ENCODE measurements at places on chromosomes 2 and 18. TPM values are rescaled to one million over a fixed set of nuclear protein-coding genes. Genes with fewer than 3 reads are reported as not detected.

DNA sequence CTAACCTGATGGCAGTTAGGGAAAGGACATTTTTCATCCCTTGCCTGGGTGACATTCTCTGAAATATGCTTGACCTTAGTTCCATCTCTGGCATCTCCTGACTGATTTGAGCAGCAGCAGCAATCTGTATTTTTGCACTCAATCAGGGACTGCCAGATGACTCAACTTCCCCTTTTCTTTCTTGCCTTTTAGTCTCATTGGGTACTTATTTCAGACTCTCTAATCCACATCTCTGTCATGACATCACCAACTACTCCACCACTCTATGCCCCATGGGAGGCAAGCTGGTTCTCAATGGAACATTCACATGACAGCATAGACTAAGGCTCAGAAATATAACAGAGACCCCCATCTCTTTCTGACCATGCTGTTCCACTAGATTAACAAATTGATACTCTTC is 254.2 kb downstream of the RIT2 start:
- no peak for DNase-seq
- no peak overlapping the region for H3K4me3 ChIP-seq

CYP27C1 gene
- not detected for total RNA-seq

CD207 gene
- 0.25 TPM for total RNA-seq

FBXO36 gene
- 0.52 TPM for total RNA-seq

GRCh38 chr2:127645395-127646291 is at the start of gene GPR17:
TSS of gene GPR17 (plus strand) at chr2:127646153. CDS start at chr2:127650736, 4,583 bp downstream.
- no peaks in the 10 kb centered on the region for H3K27me3 ChIP-seq
- H3K4me1 ChIP-seq, result peaks cover 49% of the 10 kb centered on the region
- no peak for DNase-seq
- no peak within 1 kb of the TSS for H3K4me3 ChIP-seq
- H3K36me3 ChIP-seq, result no peaks in the 10 kb centered on the region
- H3K27ac ChIP-seq, result no peak within 1 kb of the TSS

DNA sequence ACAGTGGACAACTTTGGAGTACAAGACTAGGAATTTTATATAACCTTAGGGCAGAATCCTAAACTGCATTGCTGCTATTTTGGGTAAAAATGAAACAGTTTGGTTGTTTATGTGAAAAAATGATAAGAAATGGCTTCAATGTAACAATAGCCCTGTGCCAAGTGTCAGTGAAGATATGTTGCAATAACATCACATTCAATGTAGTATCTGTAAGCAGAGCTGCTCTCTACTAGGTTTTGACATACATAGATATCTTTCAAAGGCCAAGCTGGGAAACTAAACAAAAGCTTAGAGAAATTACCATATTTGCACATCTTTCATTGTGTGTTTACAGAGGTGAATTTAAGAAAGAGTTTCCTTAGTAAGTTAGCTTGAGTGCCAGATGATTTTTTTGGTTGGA is 135.0 kb upstream of the DOK6 start:
- no peaks in the 10 kb centered on the region for H3K27me3 ChIP-seq
- H3K4me1 ChIP-seq, result no peaks in the 10 kb centered on the region
- no peak overlapping the region for H3K27ac ChIP-seq
- no peaks in the 10 kb centered on the region for H3K36me3 ChIP-seq

FASTKD2 gene
- total RNA-seq, result 24.9 TPM

DNA sequence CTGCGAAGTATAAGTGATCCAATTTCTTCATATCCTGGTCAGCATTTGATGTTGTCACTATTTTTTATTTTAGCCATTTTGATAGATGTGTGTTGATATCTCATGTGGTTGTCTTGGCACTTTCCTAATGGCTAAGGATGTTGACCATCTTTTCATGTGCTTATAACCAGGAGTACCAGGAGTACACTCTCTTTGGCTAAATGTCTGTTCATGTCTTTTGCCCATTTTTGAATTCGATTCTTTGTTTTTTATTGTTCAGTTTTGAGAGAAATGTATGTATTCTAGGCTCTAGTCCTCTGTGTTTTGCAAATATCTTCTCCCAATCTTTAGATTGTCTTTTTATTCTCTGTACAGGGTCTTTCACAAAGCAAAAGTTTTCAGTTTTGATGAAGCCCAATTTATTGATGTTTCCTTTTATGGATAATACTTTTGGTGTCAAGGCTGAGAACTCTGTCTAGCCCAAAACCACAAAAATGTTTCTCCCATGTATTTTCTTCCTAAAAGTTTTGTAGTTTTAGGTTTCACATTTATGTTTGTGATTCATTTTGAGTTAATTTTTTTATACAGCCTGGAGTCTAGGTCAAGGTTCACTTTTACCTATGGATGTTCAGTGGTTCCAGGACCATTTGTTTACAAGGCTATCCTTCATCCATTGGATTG is 65.4 kb downstream of the SDC1 start:
- no peak overlapping the region for H3K27ac ChIP-seq
- H3K4me1 ChIP-seq, result no peaks in the 10 kb centered on the region
- peaks cover 5% of the 10 kb centered on the region for H3K27me3 ChIP-seq
- H3K4me3 ChIP-seq, result no peak overlapping the region
- no peak for DNase-seq

UGT1A6 gene
- total RNA-seq, result not detected

GRCh38 chr2:188046437-188046836 is 245.2 kb upstream of the GULP1 start:
- H3K4me1 ChIP-seq, result no peaks in the 10 kb centered on the region
- no peak for DNase-seq
- no peak overlapping the region for H3K4me3 ChIP-seq
- no peaks in the 10 kb centered on the region for H3K36me3 ChIP-seq
- no peak overlapping the region for H3K27ac ChIP-seq

DNA sequence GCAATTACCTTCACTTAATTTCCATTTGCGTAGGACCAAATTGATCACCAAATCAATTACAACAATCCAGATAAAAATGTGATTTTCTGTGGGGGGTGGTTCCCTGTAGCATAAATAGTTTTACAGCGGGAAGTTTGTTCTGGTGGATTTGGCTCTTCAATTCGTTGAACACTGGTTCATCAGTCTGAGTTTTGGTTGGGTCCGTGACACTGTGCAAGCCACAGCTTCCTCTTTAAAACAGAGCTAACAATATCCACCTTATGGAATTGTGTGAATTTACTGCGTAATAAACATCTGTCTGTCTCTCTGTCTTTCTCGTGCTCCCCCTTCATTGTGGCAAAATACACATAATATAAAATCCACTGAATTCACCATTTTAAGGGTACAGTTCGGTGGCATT is 310.8 kb downstream of the TGIF1 start:
- H3K27ac ChIP-seq, result no peak overlapping the region
- H3K36me3 ChIP-seq, result no peaks in the 10 kb centered on the region
- H3K27me3 ChIP-seq, result no peaks in the 10 kb centered on the region
- H3K4me1 ChIP-seq, result no peaks in the 10 kb centered on the region

ALLC gene
- not detected for total RNA-seq

DNA sequence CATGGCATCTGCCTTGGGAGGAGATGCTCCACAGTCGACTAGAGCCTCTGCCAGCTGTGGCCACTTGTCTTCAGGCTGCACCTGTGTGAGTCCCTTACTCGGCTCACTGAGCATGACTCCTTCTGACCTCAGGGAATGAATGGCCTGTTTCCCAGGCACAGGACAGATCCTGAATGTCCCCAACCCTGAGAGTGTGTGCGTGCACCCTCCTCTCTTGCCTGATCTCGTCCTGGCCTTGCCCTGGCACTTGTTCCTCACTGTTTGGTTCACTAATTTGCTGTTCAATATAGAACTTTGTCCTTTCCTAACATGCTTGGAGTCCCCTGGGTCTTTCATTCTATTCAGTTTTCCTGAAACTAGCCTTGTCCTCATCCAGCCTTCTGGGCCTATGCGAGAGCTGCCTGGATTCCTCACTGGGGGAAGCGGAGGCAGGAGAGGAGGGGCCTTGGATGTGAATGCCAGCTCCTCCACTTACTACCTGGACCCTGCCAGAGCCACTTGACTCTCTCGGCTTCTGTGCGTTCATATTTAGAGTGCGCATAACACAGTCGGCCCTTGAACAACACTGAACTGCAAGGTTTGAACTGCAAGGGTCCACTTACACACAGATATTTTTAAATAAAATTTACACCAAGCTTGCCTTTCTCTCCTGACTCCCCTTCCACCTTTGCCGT is 184.8 kb downstream of the ACKR3 start:
- no peak overlapping the region for H3K4me3 ChIP-seq
- no peak overlapping the region for H3K27ac ChIP-seq
- H3K36me3 ChIP-seq, result no peaks in the 10 kb centered on the region
- no peaks in the 10 kb centered on the region for H3K4me1 ChIP-seq
- H3K27me3 ChIP-seq, result no peaks in the 10 kb centered on the region
- no peak for DNase-seq

SKOR2 gene
- not detected for total RNA-seq

COL4A4 gene
- total RNA-seq, result not detected

GRCh38 chr2:168212866-168213265 is 34.5 kb downstream of the STK39 start:
- DNase-seq, result no peak
- peaks cover 18% of the 10 kb centered on the region for H3K4me1 ChIP-seq

GRCh38 chr2:4684921-4685320 is 981.5 kb downstream of the DCDC2C start:
- no peaks in the 10 kb centered on the region for H3K27me3 ChIP-seq
- no peaks in the 10 kb centered on the region for H3K4me1 ChIP-seq
- no peak overlapping the region for H3K4me3 ChIP-seq
- DNase-seq, result no peak
- H3K36me3 ChIP-seq, result no peaks in the 10 kb centered on the region

MAPK4 gene
- total RNA-seq, result not detected

DNA sequence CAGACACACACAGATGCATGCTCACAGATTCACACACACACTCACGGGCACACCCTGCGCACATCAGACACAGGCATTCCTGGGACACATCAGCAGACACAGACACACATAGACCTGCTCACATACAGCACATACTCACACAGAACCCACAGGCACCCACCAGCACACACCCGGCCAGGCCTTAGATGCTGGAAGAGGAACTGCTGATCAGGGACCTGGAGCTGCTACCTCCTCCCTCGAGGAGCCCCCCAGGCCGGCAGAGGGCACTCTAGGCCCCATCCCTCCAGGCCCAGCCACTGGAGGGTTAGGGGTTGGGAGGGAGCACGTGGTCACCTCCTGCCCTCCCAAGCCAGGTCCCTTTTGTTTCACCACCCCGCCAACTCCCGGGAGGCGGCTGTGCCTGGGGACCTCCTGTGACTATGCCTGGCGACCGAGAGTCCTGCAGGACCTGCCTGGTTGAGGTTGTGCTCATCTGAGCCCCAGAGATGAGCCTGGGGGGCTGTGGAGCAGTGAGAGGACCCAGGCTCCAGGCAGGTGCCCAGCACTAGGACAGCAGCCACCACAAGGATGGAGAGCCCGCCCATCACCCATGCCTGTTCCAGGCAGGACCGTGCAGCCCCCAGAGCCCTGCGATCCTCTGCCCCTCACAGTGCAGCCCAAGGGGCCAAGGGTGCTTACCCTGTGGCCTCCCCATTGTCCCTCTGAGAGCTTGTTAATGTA is 21.0 kb upstream of the PTMA start:
- peak; percentile 67 for DNase-seq
- H3K27me3 ChIP-seq, result no peaks in the 10 kb centered on the region
- H3K27ac ChIP-seq, result no peak overlapping the region

DNA sequence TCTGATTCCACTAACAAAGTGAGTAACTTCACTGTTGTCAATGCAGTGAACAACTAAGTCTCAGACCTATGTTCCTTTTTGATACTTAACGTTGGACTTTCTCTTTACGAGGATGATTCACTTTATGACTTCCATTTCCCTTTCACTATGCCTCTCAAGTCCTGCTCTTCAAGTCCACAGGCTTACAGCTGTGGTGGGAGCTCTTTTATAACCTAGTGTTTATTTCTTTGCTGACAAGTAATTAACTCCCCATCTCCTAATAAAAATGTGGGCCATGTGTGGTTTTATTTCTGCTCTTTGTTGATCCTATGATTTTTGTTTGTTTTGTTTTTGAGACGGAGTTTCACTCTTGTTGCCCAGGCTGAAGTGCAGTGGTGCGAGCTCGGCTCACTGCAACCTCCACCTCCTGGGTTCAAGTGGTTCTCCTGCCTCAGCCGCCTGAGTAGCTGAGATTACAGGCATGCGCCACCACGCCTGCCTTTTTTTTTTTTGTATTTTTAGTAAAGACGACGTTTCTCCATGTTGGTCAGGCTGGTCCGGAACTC is 142.1 kb downstream of the USP34 start:
- H3K36me3 ChIP-seq, result peaks cover 51% of the 10 kb centered on the region
- H3K4me3 ChIP-seq, result no peak overlapping the region
- DNase-seq, result no peak
- H3K4me1 ChIP-seq, result no peaks in the 10 kb centered on the region
- no peak overlapping the region for H3K27ac ChIP-seq

GRCh38 chr2:64865831-64866345 is 123.3 kb upstream of the SLC1A4 start:
- H3K4me3 ChIP-seq, result no peak overlapping the region
- H3K4me1 ChIP-seq, result peaks cover 15% of the 10 kb centered on the region
- DNase-seq, result no peak
